ENCODE measurements at places on chromosomes 5 and 9. TPM values are rescaled to one million over a fixed set of nuclear protein-coding genes. Genes with fewer than 3 reads are reported as not detected.

BRINP1 gene
- polyA plus RNA-seq: 0.26 TPM

SLC25A48 gene
- 1.0 TPM for polyA plus RNA-seq

C9orf85 gene
- 18.0 TPM for polyA plus RNA-seq

ZNF883 gene
- polyA plus RNA-seq: 6.2 TPM

LIX1 gene
- polyA plus RNA-seq: 0.75 TPM

- no peak for DNase-seq
These were observed 31.4 kb downstream of the ANXA6 start for GRCh38 chr5:151126199-151126645.

GRCh38 chr9:4780651-4781050, 12.1 kb upstream of the RCL1 start:
- no peak for DNase-seq

DNA sequence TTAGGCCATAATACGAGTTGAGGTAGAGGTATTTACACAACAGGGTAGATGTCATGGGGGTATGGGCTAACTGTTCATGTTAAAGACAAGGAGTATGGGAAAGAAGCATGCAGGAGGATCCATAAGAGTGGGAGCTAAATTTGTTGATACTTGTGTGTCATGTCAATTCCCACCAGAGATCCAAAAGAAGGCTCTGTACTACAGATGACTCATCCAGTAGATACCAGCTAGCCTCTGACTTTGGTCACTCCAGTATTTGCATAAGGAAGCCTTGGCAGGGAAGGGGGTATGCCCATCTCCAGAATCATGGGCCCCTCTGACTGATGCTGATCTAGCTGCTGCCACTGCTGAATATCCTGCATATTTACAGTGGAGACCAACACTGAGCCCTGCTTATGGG, 743.7 kb upstream of the GRAMD2B start:
- no peak for DNase-seq

GRCh38 chr5:171984748-171985419, 21.6 kb downstream of the FBXW11 start:
- DNase-seq: no peak

DNA sequence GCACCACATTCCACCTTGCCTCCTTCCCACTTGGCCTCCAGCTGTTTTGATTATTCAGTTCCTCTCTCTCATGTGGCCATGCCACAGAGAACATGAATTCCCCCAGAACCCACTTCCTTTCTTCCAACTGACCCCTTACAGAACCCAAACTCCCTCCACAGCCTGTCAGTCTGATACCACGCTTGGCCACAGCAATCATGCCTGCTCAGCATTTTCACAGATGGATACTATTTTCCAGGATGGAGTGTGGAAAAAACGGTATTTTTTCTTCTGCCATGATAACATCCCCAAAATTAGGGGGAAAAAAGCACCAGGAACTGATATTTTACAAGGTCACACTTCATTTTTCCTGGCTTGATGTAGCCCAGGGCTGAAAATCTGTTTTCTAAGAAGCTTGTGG, 34.9 kb upstream of the SLIT3 start:
- DNase-seq: no peak

DNA sequence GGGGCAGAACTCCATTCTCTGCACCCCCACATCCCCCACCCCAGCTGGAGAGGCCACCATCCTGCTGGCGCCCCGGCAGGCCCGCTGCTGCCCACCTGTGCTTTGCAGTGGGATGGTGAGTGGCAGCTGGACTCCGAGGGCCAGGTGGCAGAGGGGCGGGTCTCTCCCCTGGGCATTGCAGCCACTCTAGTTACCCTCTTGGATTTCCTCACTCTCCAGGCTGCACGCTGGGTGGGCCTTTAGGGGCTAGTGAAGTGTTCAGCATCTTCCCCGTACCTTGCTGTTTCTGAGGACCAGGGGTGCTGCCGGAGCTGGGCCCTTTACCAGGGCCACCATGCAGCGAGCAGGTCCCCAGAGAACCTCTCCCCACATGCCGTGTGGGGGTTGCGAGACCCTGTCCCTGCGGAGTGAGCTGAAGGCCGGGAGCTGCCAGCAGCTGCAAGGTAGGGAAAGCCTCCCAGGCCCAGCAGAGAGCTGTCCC, 88.4 kb upstream of the SH3PXD2B start:
- DNase-seq: no peak

- no peak for DNase-seq
These were observed 188.1 kb downstream of the RFX3 start for GRCh38 chr9:3337515-3338225.

Data from left lung (tissue), 14 donors.